ENCODE measurements at places on chromosomes 7 and 10.
A peak's percentile ranks its signal among the peaks of the same experiment; 100 is the strongest.

DNA sequence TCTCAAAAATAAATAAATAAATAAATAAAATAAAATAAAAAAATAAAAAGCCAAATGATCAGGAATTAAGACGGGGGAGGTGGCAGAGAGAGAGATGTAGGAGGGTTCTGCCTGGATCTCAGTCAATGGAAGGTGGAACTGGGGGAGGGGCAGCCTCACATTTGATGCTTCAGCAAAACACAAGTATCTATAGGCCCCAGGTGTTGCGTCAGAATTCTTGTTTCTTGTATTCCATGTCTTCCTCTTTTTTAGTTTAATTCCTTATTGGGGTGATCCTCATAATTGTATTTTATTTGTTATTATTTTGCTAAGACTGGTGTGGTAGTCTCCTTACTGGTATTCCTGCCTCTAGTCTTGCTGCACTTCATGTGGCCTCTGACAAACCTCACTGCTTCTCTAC is 41.4 kb upstream of the SMARCD3 start:
- DNase-seq = no peak

DNA sequence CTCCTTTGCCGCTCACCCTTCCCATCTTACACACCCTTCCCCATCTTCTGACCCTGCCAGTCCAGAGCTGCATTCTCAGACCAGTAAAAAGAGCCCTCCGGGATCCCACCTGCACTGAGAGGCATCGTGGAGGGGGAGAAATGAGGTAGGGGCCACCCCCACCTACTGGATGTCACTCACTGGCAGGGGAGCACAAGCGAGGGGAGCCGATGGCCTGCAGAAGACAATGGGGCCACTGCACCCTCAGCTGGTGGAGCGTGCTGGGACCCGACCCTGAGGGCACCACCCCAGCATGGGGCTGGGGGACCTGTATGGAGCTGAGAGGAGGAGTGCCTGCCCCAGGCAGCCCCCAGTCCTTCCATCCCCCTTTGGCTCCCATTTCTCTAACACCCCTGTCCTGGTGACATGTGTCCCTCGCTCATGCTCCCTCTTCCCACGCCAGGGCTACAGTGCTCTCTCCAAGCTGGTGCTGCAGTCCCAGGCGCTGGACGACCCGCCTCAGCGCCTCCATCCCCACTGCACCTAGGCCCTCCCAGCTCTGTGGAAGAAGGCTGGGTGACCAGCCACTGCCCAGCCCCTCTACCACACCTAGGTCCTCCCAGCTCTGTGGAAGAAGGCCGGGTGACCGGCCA is 49.8 kb downstream of the RASGEF1A start:
- no peak for DNase-seq

DNA sequence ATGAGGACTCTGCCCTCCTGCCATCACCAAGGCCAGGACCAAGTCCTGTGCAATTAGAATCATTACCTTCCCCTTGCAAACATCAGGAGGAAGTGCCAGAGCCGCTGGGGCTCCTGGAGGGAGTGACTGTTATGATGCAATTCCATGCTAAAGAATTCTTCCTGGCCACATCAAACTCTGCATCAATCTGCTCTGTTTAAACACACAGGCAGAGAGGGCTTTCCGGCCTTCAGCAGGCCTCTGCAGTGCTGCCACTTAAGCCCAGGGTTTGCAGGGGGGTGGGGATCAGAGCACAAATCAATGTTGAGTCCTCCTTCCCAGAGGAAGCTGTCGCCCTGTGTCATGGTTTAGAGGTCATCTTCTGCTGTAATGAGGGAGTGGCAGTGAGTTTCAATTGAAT is 58.1 kb downstream of the CTBP2 start:
- no peak for DNase-seq

DNA sequence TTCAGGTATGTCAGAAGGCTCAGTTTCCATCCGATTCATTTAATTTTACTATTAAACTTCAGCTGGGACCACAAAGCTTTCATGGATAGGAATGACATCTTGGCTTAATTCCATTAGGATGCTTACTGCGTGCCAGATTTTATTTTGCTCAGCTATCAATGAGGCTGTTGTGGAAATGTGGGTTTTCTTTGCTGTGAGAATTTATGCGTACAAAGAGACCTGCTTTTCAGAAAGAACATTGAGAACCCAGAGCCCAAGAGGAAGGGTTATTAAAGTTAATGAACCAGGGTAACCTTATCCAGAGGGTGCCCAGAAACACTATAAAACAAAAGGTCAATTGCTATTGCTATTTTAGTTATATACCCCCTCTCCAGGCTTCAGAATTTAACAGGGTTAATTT is 98.3 kb downstream of the MKLN1 start:
- no peak for DNase-seq

GRCh38 chr10:69375307-69376151 is 41.2 kb downstream of the TACR2 start:
- DNase-seq = no peak

- no peak for DNase-seq
These were observed 135.5 kb upstream of the FRMD4A start for GRCh38 chr10:14466257-14466656.

DNA sequence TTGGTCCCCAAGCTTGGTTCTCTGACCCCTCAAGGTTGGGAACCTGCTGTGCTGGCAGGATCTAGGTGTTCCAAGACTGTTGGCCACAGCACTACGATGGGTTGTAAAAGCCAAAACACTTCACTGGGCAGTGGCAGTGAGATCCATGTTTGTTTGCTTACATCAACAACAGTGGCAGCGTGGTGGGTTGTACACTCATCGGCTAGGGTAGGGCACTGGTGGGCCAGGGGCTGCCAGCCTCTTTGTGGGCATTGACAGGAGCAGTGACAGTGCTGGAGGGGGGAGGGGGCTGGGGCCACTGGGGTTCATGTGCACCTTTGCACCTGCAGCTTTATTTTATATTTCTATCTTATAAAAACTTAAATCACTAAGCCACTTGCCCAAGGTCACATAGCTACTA is 126.7 kb upstream of the ZWINT start:
- DNase-seq = no peak

GRCh38 chr7:85882335-85882734 is 695.5 kb upstream of the SEMA3D start:
- DNase-seq = no peak

DNA sequence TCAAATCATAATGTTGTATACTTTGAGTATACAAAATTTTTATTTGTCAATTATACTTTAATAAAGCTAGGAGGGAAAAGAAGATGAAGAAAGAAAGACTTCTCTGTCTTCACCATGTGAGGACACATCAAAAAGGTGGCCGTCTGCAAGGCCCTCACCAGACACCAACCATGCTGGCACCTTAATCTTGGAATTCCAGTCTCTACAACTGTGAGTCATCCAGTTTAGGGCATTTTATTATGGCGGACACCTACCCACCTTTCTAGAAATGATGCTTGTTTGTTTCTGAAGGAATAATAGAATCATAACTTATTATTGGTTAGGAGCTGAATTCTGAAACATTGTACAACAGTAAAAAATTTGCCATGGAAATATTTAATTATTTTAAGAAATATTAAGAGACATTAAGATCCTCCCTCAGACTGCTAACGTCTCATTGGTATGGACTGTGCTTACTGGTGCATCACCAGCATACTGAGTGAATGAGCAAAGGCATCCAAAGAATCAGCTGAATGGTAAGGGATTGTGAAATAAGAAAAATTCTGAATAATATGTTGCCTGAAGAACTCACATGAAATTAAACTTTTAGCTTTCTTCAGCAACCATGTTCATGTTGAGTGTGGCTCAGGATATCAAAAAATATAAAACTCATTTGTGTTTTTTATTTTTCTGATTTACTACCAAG is 536.6 kb downstream of the HTR7 start:
- no peak for DNase-seq

DNA sequence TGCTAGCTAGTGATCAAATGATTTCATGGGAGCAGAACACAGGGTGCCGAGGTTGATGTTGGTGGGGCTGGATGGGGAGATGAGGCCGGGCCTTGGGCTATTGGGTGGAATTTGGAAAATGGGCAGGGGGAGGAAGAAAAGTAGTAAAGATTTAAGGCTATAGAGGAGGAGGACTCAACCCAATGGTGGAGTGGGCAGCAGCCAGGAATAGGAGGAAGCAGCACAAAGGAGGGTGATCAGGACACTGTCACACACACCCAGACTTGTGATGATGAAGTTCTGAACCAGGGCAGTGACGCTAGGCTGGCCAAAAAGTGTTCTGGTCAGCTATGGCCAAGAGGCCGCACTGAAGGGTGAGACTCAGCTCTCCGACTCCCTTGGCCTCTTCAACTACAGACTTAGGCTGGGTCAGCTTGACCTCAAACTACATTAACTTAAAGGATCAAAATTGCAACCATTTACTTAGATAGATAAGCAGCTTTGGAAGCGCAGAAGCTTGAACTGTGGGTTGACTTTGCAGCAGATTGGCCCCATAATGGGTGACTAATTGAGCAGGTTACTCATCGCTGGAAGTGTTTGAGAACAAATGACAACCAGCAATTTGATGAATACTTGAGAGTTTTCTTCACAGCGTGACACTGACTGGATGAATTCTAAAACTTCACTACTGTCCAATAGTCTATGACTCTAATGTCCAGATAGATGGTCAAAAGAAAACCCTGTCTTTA is 29.4 kb upstream of the GPR26 start:
- DNase-seq = no peak

DNA sequence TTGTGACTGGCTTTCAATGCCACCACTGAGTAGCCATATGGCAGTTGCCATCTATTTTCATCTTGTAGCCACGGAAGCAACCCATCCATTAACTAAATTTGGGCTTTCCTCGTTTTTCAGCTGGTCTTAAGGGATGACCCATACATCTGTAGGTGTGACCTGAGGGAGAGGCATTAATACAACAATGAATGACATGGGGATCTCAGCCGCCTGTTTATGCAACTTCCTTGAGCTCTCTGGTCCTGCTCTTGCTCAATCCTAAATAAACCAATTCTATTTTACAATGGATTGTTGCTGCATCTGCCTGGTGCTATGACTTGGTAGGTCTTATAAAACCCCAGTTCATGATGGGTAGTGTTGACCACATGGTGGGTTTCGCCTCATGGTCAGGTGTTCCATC is 21.9 kb upstream of the ADAM22 start:
- no peak for DNase-seq

DNA sequence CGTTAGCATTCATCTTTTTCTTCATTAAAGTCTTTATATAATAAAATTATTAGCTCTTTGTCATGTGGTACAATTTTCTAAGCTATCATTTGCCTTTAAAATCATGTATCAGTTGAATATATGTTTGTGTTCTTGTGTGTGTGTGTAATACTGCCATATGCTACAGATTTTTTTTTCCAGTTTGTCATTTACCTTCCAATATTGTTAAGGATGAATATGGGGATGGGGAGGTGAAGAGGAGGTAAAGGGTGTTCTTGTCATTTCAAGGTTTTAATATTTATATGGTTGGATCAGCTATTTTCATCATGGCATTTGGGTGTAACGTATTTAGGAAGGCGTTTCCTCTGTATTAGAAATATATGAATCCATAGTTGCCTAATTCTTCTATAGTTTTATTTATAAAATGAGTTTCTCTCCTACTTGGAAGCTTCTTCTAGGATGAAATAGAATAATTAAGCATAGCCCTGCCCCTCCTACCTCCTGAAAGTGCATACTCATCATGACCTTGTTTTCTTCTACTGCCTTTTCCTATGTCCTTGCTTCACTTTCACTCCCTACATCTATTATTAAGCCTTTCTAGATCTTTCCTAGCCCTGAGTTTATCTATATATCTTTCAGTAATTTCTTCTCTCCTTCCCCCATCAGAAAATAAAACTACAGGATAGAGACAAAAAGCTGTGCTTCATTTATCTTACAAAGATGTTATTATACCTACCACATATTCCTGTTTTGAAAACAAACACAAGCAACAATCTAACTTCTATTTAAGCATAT is 25.1 kb downstream of the RAB18 start:
- no peak for DNase-seq

DNA sequence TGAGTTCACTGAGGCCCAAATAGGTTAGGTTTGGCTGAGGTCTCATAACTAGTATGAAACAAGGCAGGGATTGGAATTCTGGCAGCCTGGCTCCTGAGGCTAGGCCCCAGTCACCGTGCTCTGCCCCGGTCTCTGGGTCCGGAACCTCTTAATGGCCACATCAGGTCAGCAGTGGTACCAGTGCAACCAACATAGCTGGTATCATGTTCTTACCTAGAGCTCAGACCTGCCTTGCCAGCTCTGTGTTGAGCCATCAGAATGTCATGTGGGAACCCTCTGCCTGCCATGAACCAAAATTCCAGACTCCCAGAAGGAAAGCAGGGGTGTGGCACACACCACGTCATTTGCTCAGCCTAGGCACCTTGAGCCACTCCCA is 56.5 kb downstream of the ZNF467 start:
- no peak for DNase-seq

DNA sequence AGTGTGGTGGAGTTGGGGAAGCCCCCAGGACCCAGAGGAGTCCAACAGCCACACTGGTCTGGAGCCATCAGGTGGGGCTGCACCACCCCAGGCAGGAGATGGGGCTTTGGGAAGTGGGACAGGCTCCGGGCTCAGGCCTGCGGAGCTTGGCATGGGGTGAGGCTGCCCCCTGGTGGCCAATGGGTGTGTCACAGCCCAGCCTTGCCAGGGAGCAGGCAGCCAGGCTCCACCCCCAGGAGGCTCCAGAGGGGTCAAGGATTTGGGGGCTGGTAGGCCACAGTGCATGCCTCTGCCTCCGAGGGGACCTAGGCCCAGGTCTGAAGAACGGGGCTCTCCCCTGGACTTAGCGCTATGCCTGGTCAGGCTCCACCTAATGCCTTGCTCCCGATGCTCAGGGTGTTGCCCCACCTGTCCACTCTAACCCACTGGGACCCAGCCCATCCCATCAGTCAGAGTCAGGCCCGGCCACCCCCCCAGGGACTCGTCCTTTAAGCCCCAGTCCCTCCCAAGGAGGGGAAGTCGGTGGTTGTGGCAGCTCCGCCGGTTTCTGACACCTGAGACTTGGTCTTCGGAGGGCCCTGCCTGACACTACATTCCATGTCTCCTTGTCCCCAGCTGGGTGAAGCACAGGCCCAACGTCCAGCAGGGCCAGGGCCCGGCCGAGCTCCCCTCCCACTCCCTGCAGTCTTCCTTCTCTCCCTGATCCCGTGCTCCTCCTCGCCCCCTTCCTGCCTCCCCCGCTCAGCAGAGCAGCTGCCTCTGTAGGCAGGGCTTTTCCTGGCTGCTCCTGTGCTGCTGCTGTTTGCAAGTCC is 11.3 kb upstream of the SAMD8 start:
- DNase-seq = peak; percentile 67

- no peak for DNase-seq
These were observed 7.8 kb downstream of the HTRA1 start for GRCh38 chr10:122468926-122469781.

- DNase-seq = no peak
These were observed 106.7 kb downstream of the TNS3 start for GRCh38 chr7:47474937-47475879.

DNA sequence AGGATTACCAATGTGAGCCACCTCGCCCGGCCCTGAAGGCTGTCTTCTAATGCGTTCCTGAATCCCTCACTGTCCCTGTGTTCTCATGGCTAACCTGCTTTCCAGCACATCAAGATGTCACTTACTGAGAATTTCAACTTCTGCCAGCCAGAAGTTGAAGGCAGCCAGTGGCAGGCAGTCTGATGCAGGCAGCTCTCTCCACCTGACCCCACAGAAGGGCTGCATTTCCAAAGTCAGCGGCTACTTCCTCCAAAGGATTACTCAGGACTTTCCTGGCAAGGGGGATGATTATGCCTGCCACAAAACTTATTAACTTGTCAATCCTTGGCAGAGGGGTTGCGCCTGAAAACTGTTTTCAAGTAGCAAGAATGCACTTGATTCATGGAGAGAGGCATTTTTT is 1219.4 kb downstream of the TYW1 start:
- DNase-seq = no peak

GRCh38 chr7:28958980-28959347 is 834 bp upstream of the TRIL start:
- no peak for DNase-seq

- no peak for DNase-seq
These were observed 1.2 kb downstream of the HOXA11 start for GRCh38 chr7:27183682-27184336.

All from stimulated activated CD8-positive, alpha-beta memory T cell treated with anti-CD3 and anti-CD28 coated beads, Interleukin-15, amount 100 ng/mL, for 1 hour (primary cell).